Right forelimb (tissue), 1 donor: ENCODE measurements at places on chromosomes 1 and 21.

DNA sequence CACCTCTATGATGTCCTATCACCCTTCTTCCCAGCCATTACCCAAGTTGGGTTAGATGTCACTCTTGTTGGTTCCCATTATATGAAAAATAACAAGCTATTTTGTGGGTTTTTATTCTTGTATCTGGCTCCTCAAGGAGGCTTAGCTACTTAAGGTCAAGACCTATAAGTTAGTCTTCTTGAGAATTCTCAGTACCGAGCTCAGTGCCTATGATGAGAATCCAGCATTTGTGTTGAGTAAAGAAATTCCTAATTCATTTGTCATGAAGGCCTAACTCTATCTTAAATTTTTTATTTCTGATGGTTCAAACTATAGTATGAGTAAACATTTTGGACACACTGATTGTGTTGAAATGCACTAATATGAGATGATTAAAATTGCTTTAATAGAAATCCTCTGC, 15.9 kb downstream of the NUF2 start:
- no peak for DNase-seq

DNA sequence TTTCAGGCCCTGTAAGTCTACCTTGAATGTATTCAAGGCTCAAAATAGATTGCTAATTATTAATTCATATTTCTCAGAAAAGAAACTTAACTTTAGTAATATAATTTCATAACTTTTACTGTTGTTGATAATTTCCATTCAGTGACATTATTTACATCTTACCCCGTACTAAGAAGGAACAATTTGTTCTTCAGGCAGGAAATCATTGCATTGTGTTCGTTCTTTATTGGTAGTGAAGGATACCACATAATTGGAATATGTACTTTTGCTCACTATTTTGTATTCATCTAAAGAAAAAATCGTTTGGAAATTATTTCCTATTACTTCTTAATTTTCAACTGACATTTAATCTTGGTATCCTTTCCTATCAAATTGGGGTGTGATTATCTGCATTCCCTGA, 39.4 kb downstream of the CTTNBP2NL start:
- no peak for DNase-seq

DNA sequence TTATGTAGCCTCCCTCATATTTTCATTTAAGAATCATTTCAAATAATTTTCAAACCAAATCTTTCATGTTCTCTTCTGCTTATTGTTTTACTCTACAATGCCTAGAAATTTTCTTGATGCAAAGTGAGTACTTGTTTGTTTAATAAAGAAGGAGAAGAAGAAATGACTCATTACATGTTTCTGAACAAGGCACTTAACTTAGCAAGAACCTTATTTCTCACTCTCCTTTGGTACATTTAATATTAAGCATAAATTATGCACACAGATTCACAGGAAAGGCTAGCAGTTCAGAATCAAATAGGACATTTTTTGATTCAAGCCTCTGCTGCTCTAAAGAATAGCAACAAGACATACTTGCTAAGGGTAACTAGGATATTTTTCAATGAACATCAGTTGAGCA, 9.1 kb downstream of the SCYL3 start:
- no peak for DNase-seq

DNA sequence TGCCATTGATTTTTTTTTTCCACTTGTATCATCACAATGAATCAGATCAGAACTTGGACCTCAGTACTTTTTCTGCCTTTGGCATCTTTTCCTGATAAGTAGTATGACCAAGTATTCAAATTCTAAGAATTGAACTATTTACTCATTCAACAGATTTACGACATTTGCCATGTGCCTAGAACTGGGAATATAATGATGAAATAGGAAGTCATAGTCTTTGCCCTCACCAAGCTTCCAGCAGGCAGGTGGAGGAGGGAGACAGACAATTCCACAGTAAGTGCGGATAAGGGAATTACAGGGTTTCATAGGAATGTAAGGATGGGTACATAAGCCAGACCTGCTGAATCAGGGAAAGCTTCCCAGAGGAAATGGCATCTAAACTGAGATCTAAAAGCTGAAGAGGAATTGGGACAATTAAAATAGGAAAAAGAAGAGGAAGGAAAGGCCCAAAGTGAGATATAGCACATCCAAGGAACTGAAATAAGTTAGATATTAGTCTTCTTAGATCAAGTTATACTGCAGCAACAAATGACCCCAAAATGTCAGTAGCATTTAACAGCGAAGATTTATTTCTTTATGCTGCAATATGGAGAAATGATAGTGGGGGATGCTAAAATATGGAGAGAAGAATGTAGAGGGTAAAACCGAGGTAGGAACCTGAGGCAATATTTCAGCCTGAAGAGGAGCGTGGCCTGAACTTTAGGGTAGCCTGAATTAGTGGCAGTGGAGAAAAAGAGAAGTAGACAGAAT, 5.3 kb upstream of the DDX59 start:
- no peak for DNase-seq

DNA sequence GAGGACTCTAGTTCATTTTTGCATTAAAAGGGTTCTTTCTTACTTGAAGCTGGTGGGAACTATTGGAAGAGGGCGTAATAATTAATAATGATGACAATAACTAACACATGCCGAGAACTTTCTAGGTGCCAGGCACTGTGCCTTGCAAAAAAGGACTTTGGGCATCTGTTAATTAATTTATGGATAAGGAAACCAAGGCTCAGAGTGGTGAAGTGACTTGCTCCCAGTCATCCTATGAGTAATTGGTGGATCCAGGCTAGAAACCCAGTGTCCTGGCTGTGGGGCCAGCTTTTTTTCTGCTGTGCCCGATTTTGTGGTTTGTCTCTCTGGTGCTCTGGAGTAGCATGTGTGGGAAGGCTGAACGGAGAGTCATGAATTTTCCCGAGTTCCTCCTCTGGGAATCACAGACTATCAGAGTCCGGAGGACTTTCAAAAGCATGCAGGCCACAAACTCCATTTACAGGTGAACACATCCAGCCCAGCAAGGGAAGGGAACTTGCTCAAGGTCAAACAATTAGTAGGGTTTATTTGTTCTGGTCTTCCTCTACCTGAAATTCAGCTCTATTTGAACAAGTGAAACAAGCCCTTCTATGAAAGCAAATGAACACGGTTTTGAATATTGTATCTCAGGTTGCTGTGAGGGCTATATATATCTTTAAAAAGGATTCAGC, 23.4 kb downstream of the ROR1 start:
- no peak for DNase-seq

GRCh38 chr1:56442290-56442877, 137.0 kb downstream of the PLPP3 start:
- no peak for DNase-seq
